ENCODE measurements at places on chromosomes 2 and 18.

- no peak for DNase-seq
These were observed 1.5 kb downstream of the STK25 start for GRCh38 chr2:241506793-241507429.

GRCh38 chr2:236857781-236858180 lies 227.9 kb upstream of the COPS8 start:
- DNase-seq, result no peak

DNA sequence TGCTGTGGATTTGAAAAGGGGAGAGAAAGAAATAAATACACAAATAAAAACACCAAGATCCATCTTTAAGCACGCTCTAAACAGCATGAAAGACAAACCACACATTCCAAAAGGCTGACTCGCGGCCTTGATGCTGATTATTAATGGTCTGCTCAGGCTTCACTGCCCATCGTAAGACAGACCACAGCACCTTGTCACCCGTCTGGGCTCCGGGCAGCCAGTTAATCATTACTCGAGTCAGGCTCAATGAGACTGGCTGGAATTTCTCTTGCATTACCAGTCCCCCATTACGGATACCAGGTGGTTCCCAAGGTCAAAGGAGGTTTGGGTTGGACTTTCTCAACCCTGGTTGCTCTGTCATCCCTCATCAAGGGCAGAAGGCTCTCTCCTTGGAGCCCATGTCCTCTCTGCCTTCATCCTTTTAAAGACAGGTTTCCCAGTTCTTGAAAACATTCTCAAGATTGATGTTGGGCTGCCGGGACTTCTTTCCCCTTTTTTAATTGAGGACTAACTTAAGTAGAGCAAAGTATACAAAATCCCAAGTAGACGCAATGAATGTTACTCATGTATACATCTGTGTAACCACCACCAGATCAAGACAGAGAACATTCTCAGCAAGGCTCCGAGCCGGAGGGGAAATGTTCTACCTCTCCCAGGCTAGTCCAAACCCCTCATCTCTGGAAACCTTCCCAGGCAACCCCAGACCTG lies 8.1 kb downstream of the SMAD7 start:
- peak; percentile 94 for DNase-seq

DNA sequence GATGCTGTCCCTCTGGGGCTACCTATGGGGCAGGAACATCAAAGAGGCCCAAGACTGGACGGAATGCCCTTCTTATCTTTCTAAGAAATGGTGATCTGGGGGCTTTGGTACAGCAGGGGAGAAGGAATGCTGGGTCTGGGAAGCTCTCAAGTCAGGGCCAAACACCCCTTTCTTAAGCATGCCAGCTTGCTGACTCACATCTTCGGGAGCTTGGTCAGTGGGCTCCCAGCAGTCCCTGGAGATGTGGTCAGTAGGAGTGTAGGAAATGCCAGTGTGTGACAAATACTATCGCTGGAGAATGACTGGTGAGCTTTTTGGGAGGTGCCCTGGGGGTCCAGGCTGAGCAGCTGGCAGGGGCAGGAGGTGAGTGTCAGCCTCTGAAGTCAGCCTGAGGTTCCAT lies 105.0 kb upstream of the CDC42EP3 start:
- peak; percentile 87 for DNase-seq

- no peak for DNase-seq
These were observed 82.9 kb upstream of the CDKL4 start for GRCh38 chr2:39326644-39327043.
